Osteoblast (primary cell): ENCODE measurements at places on chromosomes 2 and 18. TPM values are rescaled to one million over a fixed set of nuclear protein-coding genes. Genes with fewer than 3 reads are reported as not detected.

CTAGE1 gene
- under 0.01 TPM in 1 of 2 replicates, not detected in the other for total RNA-seq

LHCGR gene
- not detected in 2 replicates for total RNA-seq

MC2R gene
- total RNA-seq, result not detected in 2 replicates

TAF4B gene
- total RNA-seq, result 4.7 and 5.1 TPM in 2 replicates

KCNF1 gene
- under 0.01 TPM in 1 of 2 replicates, not detected in the other for total RNA-seq

NGEF gene
- 4.7 TPM in 1 of 2 replicates, not detected in the other for total RNA-seq

PLEKHM3 gene
- total RNA-seq, result 23.3 and 23.5 TPM in 2 replicates

LINC00305 gene
- not detected in 2 replicates for total RNA-seq

TCF23 gene
- total RNA-seq, result not detected in 2 replicates

APCDD1 gene
- 1.8 and 3.3 TPM in 2 replicates for total RNA-seq

DCDC2C gene
- not detected in 2 replicates for total RNA-seq
